ENCODE measurements at places on chromosomes 3 and 15.

- DNase-seq: no peak
Measured at GRCh38 chr3:71055257-71056001, 528.1 kb downstream of the FOXP1 start.

GRCh38 chr3:53485675-53486403 is 8.6 kb upstream of the CACNA1D start:
- DNase-seq: no peak

DNA sequence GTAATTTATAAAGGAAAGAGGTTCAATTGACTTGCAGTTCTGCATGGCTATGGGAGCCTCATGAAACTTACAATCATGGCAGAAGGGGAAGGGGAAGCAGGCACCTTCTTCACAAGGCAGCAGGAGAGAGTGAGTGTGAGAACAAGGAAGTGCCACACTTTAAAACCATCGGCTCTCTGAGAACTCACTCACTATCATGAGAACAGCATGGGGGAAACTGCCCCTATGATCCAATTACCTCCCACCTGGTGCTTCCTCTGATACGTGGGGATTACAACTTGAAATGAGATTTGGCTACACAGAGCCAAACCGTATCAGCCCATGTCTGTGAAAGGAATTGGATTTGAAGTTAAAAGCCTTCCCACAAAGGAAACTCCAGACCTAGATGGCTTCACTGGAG is 39.1 kb downstream of the TKT start:
- DNase-seq: no peak

GRCh38 chr3:149307435-149307783 is 26.0 kb downstream of the TM4SF18 start:
- no peak for DNase-seq

DNA sequence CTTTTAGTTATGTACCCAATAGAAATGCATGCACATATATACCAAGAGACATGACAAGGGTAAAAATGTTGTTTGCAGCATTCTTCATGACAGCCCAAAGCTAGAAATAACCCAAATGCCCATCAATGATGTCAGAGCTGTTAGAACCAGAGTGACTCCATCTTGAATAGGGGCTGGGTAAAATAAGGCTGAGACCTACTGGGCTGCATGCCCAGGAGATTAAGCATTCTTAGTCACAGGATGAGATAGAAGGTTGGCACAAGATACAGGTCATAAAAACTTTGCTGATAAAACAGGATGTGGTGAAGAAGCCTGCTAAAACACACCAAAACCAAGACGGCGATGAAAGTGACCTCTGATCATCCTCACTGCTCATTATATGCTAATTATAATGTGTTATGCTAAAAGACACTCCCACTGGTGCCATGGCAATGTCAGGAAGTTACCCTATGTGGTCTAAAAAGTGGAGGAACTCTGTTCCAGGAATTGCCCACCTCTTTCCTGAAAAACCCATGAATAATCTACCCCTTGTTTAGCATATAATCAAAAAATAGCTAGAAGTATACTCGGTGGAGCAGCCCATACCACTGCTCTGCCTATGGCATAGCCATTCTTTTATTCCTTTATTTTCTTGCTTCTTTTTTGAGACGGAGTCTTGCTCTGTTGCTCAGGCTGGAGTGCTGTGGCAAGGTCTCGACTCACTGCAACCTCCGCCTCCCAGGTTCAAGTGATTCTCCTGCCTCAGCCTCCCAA is 32.9 kb downstream of the ZBTB11 start:
- peak; percentile 2 for DNase-seq

- no peak for DNase-seq
Measured at GRCh38 chr3:195224156-195224979, 46.6 kb downstream of the XXYLT1 start.

DNA sequence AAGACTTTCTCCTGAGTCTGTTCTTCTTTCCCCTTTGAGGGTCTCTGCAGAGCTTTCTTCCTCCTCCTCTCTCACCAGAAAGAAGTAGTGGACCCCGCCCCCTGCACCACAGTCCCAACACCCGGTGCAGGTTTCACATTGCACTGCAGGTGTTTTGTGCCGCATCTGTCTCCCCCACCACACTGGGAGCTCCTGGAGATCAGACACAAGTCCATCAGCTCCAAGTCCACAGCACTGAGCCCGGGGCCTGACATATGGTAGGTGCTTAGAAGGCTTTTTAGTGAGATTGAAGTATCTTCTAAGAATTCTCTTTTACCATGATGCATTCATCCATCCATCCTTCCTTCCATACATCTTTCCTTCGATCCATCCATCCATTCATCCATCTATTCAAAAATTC is 9.8 kb downstream of the STRA6 start:
- DNase-seq: no peak

DNA sequence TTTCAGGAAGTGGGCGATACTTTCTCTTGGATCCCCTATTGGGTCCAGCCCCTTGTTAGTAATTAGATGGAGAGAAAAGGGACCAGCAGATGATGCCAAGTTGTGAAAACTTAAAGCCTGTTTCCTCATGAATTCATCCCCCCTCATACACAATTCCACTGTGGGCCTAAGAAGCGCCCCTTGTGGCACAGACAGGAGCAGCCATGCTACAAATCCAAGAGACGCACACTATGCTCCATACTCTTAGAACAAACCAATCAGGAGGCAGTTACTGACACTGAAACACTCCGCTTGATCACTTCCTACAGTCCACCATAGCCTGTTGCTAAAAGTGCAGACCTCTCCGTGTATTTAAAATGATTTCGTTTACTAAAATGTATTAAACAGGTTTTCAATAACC is 111.3 kb upstream of the ARRDC4 start:
- DNase-seq: no peak

GRCh38 chr3:111594781-111595180 is 365 bp downstream of the ZBED2 start:
- DNase-seq: no peak

- no peak for DNase-seq
Measured at GRCh38 chr3:4584456-4585249, 91.5 kb downstream of the ITPR1 start.

DNA sequence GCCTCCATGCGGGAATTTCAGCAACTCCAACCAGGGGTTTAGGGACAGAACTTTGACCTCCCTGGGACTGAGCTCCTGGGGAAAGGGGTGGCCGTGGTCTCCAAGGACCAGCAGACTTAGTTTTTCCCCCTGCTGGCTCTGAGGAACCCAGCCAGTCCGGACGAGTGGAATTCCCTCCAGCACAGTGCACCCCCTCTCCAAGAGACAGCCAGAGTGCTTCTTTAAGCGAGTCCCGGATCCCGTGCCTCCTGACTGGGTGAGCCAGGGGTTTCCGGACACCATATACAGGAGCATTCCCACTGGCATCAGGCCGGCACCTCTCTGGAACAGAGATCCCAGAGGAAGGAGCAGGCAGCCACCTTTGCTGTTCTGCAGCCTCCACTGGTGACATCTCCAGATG is 459.5 kb downstream of the OCA2 start:
- DNase-seq: no peak

- DNase-seq: no peak
Measured at GRCh38 chr3:190401963-190402362, 14.0 kb downstream of the CLDN16 start.

DNA sequence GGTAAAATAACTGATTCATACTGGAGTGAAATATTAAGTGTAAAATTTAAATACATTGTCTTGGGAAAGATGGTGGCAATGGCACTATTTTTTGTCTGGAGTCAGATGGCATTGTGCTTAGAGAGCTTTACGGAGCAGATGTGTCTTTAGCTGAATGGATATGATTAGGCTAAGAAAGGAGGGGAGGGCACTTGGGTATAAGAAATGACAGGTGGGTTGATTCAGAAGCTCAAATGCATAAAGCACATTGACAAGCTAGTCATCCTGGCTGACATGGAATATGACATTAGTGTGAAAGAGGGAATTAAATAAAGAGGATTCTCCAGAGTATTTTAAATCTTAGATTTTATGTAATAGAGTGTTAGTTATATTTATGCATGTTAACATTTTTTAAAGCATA is 570.1 kb upstream of the CBLB start:
- no peak for DNase-seq

DNA sequence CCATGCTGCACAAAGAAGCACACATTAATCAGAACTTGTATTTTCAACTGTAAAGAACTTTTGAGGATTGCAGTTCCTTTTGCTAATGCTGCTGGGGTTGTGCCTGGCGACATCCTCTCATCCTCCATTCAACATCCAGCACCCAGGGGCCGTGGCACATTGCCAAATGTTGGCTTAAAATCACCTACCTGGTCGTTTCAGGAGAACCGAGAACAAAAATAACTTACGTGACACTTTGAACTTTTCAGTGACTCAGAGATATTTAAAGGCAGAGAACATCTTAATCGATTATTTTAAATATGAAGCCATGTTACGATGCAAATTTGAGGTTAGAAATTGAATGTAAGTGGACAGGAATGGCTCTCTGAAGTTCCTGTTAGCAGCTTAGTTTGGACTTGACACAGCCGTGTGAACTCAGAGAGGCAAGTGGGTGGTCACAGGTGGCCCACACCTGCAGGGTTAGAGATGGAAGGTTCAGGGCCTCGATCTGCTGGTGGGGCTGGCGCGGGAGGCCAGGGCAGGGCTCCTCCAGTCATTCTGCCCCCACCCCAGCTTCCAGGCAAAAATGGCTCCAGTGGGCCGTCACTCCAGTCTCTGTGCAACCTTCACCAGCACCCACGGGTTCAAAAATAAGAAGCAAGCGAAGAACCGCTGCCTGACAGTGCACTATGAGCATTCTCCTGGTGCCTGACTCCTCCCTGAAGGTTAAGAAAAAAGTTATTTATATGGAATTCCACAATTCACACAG is 12.2 kb downstream of the LRRK1 start:
- DNase-seq: no peak

DNA sequence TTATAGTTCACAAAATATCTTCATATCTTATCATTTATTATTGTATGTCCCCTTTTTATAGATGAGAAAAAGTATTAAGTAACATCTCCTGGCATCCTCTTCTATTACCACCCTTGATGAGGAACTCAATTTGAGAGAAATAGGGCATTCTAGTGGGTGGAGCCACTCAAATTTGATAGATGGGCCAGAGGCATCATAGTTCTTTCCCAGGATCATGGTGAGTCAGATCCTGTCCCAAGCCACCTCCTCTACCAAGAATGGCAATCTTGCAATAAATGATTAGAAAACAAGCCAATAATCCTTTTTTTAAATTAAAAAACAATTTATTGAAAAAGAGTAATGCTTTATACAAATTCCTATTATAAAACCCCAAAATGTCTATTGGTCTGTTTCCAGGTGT is 16.8 kb downstream of the CLDN1 start:
- peak; percentile 43 for DNase-seq

DNA sequence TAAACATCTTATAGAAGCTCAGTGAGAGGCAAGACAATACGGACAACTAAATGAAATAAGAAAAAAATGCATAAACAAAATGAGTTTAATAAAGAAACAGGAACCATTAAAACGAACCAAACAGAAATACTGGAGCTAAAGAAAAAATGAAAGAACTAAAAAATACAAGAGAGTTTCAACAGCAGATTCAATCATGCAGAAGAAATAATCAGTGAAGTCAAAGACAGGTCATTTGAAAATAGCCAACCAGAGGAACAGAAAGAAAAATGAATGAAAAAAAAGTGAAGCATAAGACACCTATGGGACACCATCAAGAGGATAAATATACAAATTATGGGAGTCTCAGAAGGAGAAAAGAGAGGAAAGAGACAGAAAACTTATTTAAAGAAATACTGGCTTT is 42.5 kb upstream of the PRR20G start:
- no peak for DNase-seq

DNA sequence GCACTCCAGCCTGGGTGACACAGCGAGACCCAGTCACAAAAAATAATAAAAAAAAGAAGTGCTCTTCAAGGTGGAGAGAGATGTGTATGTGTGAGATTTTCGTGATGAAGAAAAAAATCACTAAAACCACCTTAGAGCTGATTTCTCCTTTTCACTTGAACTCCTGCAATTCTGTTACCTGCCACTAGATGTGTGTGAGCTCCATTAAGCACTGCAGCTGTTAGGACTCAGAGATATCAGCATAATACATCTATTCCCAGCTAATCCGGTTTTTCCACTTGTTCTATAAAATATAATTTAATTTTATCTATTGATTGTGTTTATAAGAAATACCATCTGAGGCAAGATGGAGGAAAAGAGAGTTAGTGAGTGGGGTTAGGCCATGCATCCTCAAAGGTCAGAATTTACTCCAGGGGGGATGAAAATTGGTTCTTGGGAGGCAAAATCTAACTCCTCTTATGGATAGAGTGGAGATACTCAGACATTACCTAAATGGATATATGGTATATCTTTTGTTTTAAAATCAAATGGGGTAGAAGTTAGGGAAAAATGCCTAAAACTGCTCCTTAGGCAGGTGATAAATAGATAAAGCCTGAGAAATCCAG is 152.7 kb downstream of the IL20RB start:
- DNase-seq: no peak

DNA sequence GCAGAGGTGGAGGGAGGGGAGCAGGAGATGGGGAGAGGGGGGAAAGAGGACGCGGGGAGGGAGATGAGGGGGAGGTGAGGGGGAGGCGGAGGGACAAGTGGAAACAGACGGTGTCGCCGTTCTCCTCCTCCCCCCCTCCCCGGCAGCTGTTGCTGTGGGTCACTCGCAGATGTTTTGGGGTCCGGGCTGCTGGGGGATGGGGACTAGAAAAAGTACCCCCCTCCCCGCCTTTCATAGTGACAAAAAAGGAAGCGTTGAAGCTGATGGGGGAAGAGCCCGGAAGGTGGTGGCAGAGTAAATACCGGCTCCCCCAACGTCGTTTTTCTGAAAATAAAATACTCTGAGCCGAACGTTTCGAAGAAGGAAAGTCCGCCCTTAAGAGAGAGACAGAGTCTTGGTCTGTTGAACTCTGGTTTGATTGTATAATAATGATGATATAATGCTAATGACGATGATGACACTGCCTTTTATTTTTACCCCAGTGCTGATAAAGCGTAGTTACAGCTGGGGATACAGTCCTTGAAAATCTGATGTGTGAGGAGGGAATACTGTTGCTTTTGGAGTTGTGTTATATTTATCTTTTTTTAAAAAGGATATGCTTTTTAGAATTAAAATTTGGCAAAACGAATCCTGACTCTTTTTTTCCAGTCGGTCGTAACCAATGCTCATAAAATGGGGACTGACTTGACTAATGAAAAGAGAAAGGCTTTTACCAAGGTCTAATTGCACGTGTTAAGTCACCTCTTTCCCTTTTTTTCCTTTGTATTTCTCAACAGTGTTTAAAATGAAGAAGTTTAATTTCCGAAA is 993 bp downstream of the STXBP5L start:
- DNase-seq: no peak

GRCh38 chr15:55740981-55741832 is 1.7 kb downstream of the PRTG start:
- no peak for DNase-seq

- no peak for DNase-seq
Measured at GRCh38 chr3:101828691-101829436, 20.4 kb upstream of the NFKBIZ start.

GRCh38 chr15:53080484-53080883 is 290.3 kb upstream of the ONECUT1 start:
- no peak for DNase-seq

All from SW 1271 (cell line).